ENCODE measurements at places on chromosomes 5 and 9. TPM values are rescaled to one million over a fixed set of nuclear protein-coding genes. Genes with fewer than 3 reads are reported as not detected.
A peak's percentile ranks its signal among the peaks of the same experiment; 100 is the strongest.

DNA sequence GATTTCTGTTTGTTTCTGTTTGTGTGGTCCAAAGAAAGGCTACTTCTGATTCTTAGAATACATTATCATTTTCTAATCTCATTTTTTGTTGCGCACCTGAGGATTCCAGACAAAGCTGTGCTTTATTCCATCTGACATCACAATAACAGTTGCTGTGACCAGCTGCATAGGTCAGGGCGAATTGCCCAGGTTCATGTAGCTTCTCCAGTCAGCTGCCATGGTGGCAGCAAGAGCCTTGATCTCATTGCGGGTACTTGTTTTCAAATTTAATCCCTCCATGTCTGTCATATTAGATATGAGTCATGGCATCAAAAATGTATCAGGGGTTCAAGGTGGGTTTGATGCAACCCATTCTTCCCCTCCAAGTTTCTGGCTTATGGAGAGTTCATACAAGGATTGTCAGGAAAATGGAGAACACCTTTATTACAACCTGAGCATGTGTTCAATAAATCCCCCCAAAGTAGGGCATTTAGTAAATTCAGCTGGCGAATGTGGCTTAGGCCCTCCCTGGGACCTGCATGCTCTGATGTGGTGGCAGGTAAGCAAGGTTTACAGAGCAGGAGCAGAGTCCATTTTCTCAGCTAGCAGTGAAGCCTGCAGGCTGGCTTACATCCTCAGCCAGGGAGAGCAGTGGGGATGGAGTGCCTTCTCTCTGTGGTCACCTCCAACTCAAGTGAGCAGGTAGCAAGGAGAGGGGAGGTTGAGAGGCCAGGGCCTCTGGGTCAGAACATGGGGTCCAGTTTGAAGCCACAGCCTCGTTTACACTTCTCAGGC lies 13.9 kb downstream of the CAVIN4 start:
- DNase-seq = no peak
- peaks cover 5% of the 10 kb centered on the region for H3K27me3 ChIP-seq
- H3K36me3 ChIP-seq = no peaks in the 10 kb centered on the region
- no peak overlapping the region for H3K27ac ChIP-seq

DNA sequence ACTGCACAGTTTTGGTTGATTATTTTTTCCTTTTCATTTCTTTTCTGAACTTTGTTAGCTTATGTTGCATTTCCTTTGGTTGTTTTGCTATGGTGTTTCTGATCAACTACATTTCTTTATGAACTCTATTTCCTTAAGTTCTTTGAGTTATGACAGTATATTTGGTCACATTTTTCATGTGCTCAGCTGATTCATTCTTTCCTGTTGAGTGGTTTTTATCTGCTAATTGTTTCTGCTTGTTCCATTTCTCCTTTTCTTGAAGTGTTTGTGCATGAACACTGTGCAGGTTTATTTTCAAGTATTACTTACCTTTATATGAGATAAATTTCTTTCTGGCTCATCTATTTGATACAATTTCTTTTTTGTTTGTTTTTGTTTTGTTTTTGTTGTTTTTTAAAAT lies 50.9 kb upstream of the MACIR start:
- H3K36me3 ChIP-seq = peaks cover 30% of the 10 kb centered on the region
- peak overlapping the region; percentile 68 for H3K27ac ChIP-seq
- peaks cover 31% of the 10 kb centered on the region for H3K4me1 ChIP-seq
- no peaks in the 10 kb centered on the region for H3K27me3 ChIP-seq

DNA sequence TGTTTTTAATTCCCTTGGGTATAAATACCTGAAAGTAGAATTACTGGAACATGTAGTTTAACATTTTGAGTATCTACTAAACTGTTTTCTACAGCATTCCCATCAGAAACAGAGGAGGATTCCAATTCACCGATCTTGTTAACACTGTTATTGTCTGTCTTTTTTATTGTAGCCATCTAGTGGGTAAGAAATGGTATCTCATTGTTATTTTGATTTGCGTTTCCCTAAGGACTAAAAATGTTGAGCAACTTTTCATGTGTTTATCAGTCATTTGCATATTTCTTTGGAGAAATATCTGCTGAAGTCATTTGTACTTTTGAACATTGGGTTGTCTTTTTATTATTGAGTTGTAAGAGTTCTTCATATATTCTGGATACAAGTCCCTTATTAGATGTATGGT lies 135.2 kb upstream of the NFIL3 start:
- H3K27me3 ChIP-seq = peaks cover 60% of the 10 kb centered on the region
- H3K4me1 ChIP-seq = no peaks in the 10 kb centered on the region
- DNase-seq = no peak
- no peaks in the 10 kb centered on the region for H3K36me3 ChIP-seq
- H3K4me3 ChIP-seq = no peak overlapping the region
- H3K27ac ChIP-seq = no peak overlapping the region

GRCh38 chr9:104826079-104826775 lies 62.3 kb downstream of the NIPSNAP3B start:
- H3K4me1 ChIP-seq = peaks cover 4% of the 10 kb centered on the region
- DNase-seq = no peak
- no peaks in the 10 kb centered on the region for H3K27me3 ChIP-seq
- no peaks in the 10 kb centered on the region for H3K36me3 ChIP-seq
- H3K4me3 ChIP-seq = no peak overlapping the region

- DNase-seq = no peak
- H3K4me3 ChIP-seq = no peak overlapping the region
- H3K36me3 ChIP-seq = no peaks in the 10 kb centered on the region
- peaks cover 9% of the 10 kb centered on the region for H3K27me3 ChIP-seq
- no peak overlapping the region for H3K27ac ChIP-seq
Measured at GRCh38 chr5:175826980-175827379, 44.4 kb upstream of the CPLX2 start.

GRCh38 chr5:38381361-38381760 lies 123.0 kb downstream of the EGFLAM start:
- H3K27ac ChIP-seq = no peak overlapping the region
- H3K4me3 ChIP-seq = no peak overlapping the region
- DNase-seq = no peak
- no peaks in the 10 kb centered on the region for H3K36me3 ChIP-seq

GRCh38 chr5:123557907-123558306 lies 45.9 kb downstream of the CSNK1G3 start:
- H3K4me1 ChIP-seq = peaks cover 6% of the 10 kb centered on the region
- H3K4me3 ChIP-seq = no peak overlapping the region
- peaks cover 34% of the 10 kb centered on the region for H3K36me3 ChIP-seq
- DNase-seq = no peak
- no peak overlapping the region for H3K27ac ChIP-seq

- H3K36me3 ChIP-seq = no peaks in the 10 kb centered on the region
- H3K27ac ChIP-seq = no peak overlapping the region
- H3K4me1 ChIP-seq = no peaks in the 10 kb centered on the region
- DNase-seq = no peak
Measured at GRCh38 chr5:10518347-10518746, 45.5 kb upstream of the ANKRD33B start.

DNA sequence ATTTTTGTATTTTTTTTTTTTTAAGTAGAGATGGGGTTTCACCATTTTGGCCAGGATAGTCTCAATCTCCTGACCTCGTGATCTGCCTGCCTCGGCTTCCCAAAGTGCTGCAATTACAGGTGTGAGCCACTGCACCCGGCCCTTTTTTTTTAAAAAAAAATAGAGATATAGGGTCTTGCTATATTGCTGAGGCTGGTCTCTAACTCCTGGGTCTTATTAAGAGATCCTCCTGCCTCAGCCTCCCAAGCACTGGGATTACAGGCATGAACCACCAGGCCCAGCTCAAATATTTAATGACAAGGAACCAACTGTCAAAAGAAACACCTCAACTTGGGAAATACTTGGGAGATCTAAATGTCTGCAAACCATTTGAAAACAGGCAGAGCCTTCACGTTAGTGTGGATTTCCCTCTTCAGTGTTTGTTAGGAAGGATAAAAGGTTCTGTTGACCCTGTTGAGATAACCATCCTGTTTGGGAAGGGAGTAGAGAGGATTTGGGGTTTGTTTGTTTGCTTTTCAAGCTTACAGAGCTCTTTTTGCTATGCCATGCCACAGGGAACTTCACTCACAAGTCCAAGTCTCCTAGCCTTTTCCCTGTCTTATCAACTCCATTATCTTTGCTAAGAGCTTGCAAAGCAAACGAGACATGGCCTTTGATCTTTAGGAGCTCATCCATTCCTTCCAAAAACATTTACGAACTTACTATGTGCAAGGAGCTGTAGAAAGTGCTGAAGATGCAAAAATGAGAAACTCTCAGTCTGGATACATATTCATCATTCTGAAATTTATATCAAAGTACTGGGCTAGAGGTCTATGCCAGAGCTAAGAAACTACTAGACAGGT lies 7.5 kb downstream of the FAXDC2 start:
- no peak overlapping the region for H3K4me3 ChIP-seq
- H3K36me3 ChIP-seq = peaks cover 2% of the 10 kb centered on the region
- H3K27me3 ChIP-seq = no peaks in the 10 kb centered on the region

- peak overlapping the region; percentile 79 for H3K27ac ChIP-seq
- H3K36me3 ChIP-seq = peaks cover 19% of the 10 kb centered on the region
- DNase-seq = peak; percentile 92
- peaks cover 24% of the 10 kb centered on the region for H3K27me3 ChIP-seq
Measured at GRCh38 chr5:14581891-14582796, 552 bp downstream of the OTULINL start.

DNA sequence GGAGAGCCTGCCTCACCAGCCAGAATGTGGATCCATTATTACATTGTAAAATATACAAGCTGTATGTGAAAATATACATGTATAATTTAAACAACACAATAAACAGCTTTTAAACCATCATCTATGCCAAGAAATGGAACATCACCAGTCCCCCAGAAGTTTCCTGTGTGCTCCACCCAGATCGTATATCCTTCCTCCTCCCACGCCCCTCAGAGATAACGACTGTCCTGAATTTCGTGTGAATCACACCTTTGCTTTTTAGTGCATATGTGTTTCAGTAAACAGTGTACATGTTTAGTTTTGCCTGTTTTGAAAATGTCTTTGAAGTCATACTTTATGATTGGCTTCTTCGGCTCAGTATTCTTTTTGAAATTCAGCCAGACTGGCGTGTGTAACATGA lies 134.6 kb upstream of the MYO10 start:
- no peaks in the 10 kb centered on the region for H3K27me3 ChIP-seq
- H3K4me1 ChIP-seq = no peaks in the 10 kb centered on the region
- DNase-seq = no peak
- H3K36me3 ChIP-seq = no peaks in the 10 kb centered on the region

DNA sequence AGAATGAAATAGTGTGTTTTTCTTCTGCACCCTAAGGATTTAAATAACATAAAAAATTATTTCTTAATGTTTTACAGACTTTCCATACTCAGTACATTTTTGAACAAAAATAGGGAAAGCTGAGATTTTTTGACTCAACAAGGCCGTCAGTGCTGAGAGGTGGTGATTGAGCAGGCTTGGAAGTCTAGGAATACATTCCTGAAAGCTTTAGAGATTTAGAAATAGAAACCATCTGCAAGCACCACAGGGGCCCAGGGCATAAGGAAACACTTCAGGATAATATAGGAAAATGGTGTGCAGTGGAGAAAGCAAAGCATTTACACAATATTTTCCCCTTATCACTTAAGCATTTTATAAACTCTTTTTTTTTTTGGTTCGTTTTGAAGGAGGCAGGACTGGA lies 5.2 kb downstream of the BASP1 start:
- peaks cover 20% of the 10 kb centered on the region for H3K27me3 ChIP-seq
- no peak overlapping the region for H3K4me3 ChIP-seq
- H3K4me1 ChIP-seq = no peaks in the 10 kb centered on the region
- no peak for DNase-seq

- no peaks in the 10 kb centered on the region for H3K4me1 ChIP-seq
- H3K36me3 ChIP-seq = no peaks in the 10 kb centered on the region
- DNase-seq = no peak
- no peak overlapping the region for H3K27ac ChIP-seq
Measured at GRCh38 chr5:121408778-121409177, 442.9 kb upstream of the FTMT start.

- no peaks in the 10 kb centered on the region for H3K4me1 ChIP-seq
- DNase-seq = no peak
- peaks cover 53% of the 10 kb centered on the region for H3K27me3 ChIP-seq
- no peaks in the 10 kb centered on the region for H3K36me3 ChIP-seq
- no peak overlapping the region for H3K4me3 ChIP-seq
Measured at GRCh38 chr9:34576597-34577399, 12.7 kb downstream of the CNTFR start.

- H3K4me3 ChIP-seq = no peak overlapping the region
- peak; percentile 7 for DNase-seq
- H3K4me1 ChIP-seq = no peaks in the 10 kb centered on the region
- no peaks in the 10 kb centered on the region for H3K27me3 ChIP-seq
Measured at GRCh38 chr5:2206293-2207108, 323.8 kb upstream of the IRX4 start.

DNA sequence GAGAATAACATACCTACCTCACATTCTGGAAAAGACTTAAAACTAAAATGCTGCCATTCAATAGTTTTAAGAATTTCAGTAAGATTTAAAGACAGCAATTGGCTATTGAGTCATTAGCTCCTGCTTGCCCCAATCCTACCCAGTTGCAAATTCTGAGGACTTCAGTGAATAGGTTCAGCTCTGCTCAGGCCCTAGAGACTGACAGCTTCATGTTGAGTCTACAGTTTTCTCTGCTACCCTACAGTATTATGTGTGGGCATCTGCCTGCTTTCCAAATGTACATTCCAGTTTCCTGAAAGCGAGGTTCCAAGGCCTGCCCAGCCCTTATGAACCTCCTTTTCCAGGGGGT lies 61.5 kb downstream of the ARSB start:
- no peak overlapping the region for H3K4me3 ChIP-seq
- no peaks in the 10 kb centered on the region for H3K36me3 ChIP-seq
- H3K27ac ChIP-seq = no peak overlapping the region
- no peak for DNase-seq

DNA sequence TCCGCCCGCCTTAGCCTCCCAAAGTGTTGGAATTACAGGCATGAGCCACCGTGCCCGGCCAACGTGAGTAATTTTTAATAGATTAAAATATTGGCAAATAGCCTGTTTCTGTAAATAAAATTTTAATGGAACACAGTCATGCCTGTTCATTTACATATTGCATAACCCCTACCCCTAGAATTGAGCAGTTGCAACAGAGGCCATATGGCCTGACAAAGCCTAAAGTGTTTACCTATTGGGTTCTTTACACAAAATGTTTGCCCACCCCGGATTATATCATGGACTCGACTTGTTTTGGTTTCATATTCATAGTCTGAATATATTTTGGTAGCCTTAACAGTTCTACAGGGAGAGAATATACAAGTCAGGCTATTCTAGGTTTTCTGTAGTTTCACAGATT lies 5.3 kb downstream of the NSA2 start:
- peaks cover 43% of the 10 kb centered on the region for H3K36me3 ChIP-seq
- H3K4me3 ChIP-seq = no peak overlapping the region
- DNase-seq = no peak

DNA sequence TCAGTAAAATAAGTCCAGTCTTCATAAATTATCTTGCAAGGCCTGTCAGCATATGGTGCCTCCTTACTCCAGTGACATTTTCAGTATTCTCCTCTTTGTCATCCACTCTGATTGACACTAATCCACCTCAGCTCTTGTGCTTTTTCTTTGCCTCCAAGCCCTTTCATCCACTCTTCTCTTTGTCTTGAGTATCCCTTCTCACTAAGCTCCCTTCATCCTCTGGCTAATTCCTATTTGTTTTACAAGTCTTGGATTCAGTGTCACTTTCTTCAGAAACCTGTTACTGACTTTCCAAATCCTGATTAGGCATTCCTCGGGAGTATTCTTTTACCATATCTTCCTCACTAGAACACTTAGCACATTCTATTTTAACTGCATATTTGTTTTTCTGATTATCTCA lies 100.6 kb upstream of the VCAN start:
- H3K4me3 ChIP-seq = no peak overlapping the region
- H3K4me1 ChIP-seq = no peaks in the 10 kb centered on the region
- H3K36me3 ChIP-seq = no peaks in the 10 kb centered on the region
- no peak for DNase-seq
- H3K27ac ChIP-seq = no peak overlapping the region

The FGF10 gene
- not detected for total RNA-seq

The NR4A3 gene
- total RNA-seq = 20.4 TPM

The C9 gene
- total RNA-seq = not detected

The LCN6 gene
- not detected for total RNA-seq

The BTNL9 gene
- not detected for total RNA-seq
